Globus pallidus (tissue), 1 donor: ENCODE measurements at places on chromosomes 16 and 17.

DNA sequence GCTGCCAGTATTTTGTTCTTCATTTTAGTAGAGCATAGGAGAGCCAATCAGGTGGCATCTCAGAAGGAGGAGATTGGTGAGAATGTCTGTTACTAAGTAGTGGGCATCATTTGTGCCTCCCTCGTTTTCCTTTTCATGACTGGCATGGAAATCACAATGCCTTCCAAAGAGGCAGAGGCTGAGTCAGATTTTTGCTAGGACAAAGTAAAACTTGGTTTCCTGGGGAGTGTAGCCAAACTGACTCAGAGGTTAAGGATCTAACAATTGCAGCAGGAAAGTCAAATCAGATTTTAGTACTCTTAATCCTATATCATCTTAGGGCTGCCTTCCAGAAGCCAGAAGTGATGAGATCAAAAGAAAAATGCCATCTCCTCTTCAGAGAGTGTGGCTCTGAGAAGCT lies 138.7 kb downstream of the ANKFN1 start:
- DNase-seq = no peak

DNA sequence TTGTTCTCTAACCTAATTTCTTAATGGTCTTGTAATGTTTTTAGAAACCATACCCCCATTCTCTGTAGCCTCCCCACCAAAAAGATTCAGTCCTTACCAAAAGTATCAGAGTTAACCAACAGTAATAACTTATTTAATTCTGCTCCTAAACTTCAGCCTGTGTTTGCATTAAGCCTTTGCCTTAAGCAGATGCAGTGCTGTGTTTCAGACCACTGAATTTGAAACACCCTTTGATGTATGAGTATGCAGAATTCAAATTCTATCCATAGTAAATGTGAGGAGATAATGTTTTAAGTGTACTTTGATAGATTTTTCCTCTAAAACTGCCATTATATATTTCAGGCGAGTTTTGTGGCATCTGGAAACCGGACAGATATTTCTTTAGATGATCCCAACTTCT lies 171.6 kb upstream of the RBL2 start:
- no peak for DNase-seq

DNA sequence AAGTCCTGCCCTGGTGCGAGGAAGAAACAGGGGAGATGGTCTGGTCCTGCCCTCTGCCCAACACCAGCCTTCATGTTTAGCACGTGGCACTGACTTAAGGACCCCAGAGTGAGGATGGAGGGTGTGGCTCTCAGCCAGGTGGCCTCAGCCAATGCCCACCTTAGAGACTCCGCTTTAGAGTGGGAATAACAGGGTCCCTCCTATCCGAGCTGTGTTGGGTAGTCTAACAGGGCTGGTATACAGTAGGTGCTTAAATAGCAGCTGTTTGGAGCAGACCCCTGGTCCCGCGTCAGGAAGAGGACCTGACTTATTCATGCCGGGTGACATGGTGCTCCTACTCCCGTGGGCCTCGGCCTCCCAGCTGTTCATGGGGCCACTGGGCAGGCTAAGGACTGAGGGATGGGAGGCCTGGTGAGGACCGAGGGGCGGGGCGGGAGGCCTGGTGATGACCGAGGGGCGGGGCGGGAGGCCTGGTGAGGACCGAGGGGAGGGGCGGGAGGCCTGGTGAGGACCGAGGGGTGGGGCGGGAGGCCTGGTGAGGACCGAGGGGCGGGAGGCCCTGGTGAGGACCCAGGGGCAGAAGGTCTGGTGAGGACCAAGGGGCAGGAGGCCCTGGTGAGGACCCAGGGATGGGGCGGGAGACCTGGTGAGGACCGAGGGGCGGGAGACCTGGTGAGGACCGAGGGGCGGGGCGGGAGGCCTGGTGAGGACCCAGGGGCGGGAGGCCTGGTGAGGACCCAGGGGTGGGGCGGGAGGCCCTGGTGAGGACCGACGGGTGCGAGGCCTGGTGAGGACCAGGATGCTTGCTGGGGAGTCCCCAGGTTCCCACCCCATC lies 7.6 kb downstream of the ZFPM1 start:
- no peak for DNase-seq

GRCh38 chr17:13182854-13183253 lies 165.0 kb upstream of the ELAC2 start:
- no peak for DNase-seq
